ENCODE measurements at places on chromosomes 1 and 21. TPM values are rescaled to one million over a fixed set of nuclear protein-coding genes. Genes with fewer than 3 reads are reported as not detected.

- no peak for DNase-seq
Measured at GRCh38 chr21:33300701-33301631, 23.8 kb upstream of the IFNAR1 start.

GRCh38 chr1:15932612-15933011 is 43.3 kb downstream of the ZBTB17 start:
- DNase-seq = no peak

DNA sequence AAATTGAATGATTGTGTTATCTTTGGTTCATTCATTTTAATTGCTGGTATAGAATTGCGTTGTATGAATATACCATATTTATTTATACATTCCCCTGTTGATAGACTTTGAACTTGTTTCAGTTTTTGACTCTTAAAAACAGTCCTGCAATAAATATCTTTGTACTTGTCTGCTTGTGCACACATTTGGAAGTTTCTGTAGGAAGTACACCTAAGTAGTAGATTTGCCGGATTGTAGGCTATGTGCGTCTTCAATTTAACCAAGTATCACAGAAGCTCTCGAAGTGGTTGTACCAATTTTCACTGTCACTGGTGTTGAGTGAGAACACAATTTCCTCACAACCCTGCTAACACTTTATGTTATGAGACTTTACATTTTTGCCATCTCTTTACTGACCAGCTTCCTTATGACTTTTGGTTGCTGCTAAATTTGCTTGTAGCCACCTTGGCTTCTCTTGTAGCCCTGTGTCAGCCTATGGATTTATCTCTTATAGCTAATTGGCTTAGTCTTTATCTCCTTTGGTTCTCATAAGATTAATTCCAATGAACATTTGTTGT is 2.2 kb downstream of the TTC3 start:
- no peak for DNase-seq

DNA sequence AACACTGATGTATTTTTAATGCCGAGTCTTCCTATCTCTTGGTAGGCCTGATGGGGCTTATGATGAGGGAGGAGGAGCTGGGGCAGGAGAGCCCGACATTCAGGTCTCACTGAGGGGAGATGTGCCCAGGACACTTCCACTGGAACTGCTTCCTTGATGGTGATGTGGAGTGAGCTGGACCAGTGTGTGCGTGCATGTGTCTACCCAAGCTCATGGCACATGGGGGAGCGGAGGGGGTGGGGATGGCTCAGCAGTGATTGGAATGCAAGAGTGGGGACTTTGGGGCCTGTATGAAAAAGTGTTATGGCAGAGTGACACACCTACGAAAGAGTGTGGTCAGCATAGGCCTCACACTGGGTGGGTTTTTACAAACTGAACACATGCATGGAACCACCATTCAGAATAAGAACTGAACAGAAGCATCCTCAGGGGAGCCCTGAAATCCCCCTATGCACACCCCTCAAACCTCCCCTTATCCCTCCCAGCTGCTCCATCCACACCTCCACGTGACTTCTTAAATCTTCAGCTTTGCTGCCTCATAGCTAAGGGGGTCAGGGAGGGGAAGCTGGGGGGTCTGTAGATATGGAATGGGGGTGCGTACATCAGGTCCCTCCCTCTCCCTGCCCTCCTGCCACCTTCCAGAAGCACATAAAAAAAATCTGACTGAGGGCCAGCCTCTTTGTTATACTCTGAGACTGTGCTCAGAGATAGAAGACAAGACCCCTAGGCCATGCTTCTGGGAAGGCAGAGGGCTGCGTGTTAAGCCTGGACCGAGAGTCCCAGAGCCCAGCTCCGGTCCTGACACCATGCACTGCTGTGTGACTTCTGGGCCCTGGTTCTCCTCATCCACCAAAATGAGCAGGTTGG is 11.6 kb downstream of the IL6R start:
- no peak for DNase-seq

The CLEC20A gene
- not detected for total RNA-seq

DNA sequence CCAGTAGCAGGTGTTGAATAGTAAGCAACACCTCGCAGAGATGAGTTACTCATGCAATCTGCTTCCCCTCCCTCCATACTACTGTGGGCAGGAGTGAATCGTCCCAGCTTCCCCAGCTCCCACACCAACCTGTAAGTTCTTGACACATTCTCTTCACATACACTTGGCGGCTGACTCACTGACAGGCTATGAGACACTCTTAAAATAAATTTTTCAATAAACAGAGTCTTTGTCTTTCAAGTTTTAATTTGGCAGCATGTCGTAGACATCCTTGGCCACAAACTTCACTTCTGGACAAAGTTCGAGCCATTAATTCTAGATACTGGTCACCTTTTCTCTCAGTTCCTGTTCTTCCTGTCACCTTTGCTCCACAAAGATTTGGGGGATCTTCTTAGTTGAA is 290.7 kb downstream of the TM2D1 start:
- DNase-seq = peak; percentile 7

DNA sequence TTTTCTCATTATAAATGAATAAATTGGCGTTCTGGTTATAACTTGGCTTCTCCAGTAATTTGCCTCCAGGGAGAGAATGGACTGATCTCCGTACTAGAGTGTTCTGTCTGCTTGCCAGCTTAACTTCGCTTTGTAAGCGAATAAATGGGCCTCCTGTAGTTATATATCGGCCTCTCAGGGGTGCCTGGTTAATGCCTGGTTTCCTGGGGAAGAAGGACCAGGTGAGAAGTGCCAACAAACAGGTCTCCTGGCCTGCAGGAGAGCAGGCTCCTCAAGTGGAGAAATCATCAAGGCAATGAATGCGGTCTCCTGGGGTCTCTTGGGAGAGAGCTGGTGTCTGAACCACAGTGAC is 107.4 kb upstream of the SERBP1 start:
- no peak for DNase-seq

- no peak for DNase-seq
Measured at GRCh38 chr21:35026617-35027562, 22.2 kb downstream of the RUNX1 start.

GRCh38 chr1:59292562-59292961 is 4.3 kb upstream of the FGGY start:
- no peak for DNase-seq

GRCh38 chr21:43733060-43733459 is 14.1 kb downstream of the PDXK start:
- no peak for DNase-seq

The PPM1J gene
- total RNA-seq = 1.1 TPM

- DNase-seq = no peak
Measured at GRCh38 chr1:33758698-33759097, 105.2 kb upstream of the HMGB4 start.

The OR2T2 gene
- not detected for total RNA-seq

The CYB561D1 gene
- 0.32 TPM for total RNA-seq

The MRPL37 gene
- total RNA-seq = 142 TPM

DNA sequence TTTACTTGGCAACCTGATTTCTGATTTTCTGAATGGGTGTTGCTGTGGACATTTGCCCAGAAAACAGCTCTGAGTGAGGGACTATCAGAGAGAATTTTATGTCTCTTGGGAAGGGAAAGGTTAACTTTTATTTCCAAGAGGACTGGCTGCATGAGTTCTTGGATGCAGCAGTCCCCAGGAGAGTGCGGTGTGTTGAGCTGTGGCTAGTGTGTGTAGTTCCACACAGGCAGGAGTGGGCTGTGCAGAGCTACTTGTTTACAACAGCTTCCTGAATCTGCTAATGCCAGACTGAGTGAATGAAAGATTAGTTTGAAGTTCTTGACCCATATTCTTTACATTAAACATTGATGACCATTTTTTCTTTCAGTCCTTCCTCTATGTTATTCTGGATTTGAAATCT is 41.0 kb upstream of the APOBEC4 start:
- DNase-seq = no peak

DNA sequence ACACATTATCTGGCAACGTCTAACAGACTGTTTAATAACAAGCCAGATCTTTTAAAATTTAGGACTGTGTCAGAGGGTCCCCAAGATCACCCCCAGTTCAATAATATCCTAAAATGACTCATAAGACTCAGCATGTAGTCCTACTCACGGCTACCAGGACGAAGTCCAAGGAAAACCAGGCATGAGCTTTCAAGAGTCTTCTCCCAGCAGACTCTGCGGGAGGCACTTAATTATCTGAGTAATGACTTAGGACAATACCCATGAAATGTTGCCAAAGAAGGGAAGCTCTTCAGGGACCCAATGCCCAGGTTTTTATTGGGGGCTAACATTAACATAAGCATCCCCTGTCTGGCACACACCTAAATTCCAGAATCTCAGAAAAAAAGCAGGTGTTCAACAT is 7.0 kb downstream of the HFM1 start:
- DNase-seq = no peak

The SELP gene
- not detected for total RNA-seq

The TTC24 gene
- total RNA-seq = not detected

The NSL1 gene
- 65.7 TPM for total RNA-seq

The NBPF4 gene
- not detected for total RNA-seq

- no peak for DNase-seq
Measured at GRCh38 chr1:25991937-25992688, 5.8 kb downstream of the PAFAH2 start.

- peak; percentile 67 for DNase-seq
Measured at GRCh38 chr1:14597343-14598006, 1.0 kb upstream of the KAZN start.

DNA sequence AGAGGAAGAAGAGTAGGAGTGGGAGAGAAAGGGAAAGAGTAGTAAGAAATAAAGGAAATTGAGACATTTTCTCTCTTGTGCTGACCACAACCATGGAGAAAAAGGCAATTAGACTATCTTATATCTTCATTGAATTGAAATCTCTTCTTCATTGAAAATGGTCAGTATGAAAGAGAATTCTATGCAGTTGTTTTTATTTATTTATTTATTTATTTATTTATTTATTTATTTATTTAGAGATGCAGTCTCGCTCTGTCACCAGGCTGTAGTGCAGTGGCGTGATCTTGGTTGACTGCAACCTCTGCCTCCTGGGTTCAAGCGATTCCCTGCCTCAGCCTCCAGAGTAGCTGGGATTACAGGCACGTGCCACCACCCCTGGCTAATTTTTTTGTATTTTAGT is 447.1 kb downstream of the PTPRC start:
- DNase-seq = no peak

DNA sequence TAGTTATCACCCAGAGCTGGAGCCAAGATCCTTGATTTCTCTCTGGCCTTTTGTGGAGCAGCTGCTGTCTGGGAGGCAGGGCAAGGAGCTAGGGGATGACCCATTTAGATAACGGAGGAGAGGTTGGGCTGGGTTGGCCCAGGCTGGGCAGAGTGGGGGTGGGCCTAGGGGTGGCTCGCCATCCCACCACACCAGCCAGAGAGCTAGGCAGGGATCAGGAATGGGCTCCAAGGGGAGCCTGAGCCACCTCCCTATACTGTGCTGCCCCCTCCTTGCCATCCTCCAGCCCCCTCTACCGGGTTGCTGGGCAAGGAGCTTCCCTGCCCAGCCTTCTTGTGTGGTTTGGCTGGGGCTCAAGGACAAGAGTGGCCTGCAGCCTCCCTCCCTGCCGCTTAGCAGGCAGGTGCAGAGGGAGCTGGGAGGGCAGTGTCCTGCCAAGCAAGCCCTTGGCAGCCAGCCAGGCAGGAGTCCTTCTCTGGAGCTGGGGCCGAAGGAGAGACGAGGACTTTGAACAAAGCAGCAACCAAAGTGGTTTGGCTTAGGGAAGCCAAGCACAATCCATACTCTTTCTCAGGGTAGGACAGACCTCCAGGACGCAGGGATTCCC is 4.1 kb downstream of the NUAK2 start:
- peak; percentile 84 for DNase-seq

DNA sequence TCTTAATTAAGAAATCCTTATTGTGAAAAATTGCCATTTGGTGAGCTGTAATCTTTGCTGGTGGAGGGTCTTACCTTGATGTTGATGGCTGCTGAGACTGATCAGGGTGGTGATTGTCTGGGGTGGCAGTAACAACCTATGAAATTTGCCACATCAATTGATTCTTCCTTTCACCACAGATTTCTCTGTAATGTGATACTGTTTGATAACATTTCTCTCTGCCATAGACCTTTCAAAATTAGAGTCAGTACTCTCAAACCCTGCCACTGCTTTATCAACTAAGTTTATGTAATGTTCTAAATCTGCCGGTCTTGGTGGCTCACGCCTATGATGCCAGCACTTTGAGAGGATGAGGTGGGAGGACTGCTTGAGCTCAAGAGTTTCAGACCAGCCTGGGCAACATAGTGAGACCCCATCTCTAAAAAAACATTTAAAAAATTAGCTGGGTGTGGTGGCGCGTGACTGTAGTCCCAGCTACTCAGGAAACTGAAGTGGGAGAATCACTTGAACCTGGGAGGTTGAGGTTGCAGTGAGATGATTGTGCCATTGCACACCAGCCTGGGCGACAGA is 5.0 kb downstream of the KPNA6 start:
- no peak for DNase-seq

The KRTAP6-1 gene
- total RNA-seq = not detected

DNA sequence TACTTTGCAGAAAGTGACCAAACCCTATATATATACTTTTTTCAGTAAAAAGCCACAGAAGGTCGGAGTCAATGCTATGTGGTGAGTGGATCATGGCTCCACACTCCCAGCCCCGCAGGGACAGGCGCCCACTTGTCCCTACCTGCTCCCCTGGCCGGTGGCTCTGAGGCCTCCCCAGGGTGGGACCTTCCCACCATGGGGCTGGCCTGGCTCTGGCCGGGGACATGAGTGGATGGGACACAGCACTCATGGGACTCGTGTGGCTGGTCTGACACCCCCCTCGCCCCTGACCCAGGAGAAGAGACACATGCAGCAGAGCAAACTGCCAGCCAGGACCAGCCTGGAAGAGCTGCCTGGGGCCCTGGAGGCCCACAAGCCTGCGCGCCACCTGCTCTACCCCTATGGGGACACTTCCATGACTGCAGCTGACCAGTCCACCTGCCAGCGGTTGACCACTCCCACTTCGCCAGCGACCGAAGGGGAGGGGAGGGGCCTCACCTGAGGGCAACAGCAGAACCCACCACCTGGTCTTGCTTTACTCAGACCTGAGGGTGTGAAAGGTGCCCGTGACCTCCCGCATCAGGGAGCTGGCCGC is 2.2 kb downstream of the SPATC1L start:
- no peak for DNase-seq

DNA sequence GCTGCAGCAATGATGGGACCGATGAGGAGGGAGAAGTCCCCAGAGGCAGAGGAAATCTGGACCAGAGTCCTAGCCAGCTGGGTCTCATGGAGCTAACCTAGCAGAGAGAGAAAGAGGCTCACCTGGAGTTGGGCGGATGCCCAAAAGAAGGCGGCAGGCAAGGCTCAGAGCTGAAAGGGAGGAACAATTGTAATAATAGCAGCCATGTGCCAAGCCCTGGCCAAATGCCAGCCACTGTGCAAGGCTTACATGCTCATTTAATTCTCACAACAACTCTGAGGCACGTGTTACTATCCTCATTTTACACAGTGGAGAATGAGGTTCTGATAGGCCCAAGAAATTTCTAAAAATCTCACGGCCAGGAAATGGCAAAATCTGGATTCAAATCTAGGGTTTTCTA is 50.0 kb upstream of the ZNF648 start:
- DNase-seq = no peak

The CAMK1G gene
- total RNA-seq = not detected

- DNase-seq = no peak
Measured at GRCh38 chr1:157653494-157653873, 47.1 kb downstream of the FCRL3 start.

DNA sequence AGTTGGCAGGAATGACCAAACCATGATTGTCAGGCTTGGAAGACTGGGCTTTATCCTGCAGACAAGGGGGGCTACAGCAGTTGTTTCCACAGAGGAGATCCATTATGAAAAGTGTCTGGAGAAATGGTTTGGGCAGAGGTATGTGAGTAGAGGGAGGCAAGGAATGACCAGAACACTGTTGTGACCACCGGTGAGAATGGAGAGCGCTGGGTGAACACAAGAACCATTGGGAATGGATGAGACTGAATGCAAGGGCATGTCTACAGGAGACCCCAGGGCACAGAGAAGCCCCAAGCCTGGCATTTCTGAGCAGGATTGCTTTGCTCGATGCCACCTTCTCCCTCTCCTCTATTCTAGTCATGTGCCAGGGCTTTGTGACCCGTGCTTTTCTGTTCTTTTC is 125.1 kb downstream of the CACNA1E start:
- no peak for DNase-seq
